ENCODE measurements at places on chromosomes 7 and 10. TPM values are rescaled to one million over a fixed set of nuclear protein-coding genes. Genes with fewer than 3 reads are reported as not detected.

GRCh38 chr7:147079083-147079482 lies 962.5 kb downstream of the CNTNAP2 start:
- H3K27ac ChIP-seq: no peak overlapping the region
- H3K4me3 ChIP-seq: no peak overlapping the region

Gene TAS2R41
- not detected for total RNA-seq

DNA sequence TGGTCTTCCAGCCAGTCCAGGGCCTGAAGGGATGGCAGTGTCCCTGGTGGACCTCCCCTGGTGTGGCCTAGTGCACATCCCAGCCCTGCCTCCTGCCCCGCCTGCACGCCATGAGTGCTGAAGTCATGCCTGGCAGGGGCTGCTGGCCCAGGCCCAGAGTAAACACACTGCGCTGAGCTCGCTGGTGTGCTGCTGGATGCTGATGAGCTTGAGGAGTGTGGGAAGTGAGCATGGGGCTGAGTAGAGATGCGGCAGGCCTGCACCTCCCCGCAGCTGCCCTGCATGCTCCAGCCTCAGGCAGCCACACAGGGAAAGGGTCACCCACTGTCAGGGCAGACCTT lies 43.2 kb downstream of the HTRA1 start:
- H3K4me3 ChIP-seq: no peak overlapping the region
- H3K4me1 ChIP-seq: no peaks in the 10 kb centered on the region
- no peaks in the 10 kb centered on the region for H3K27me3 ChIP-seq
- DNase-seq: no peak
- H3K27ac ChIP-seq: no peak overlapping the region

DNA sequence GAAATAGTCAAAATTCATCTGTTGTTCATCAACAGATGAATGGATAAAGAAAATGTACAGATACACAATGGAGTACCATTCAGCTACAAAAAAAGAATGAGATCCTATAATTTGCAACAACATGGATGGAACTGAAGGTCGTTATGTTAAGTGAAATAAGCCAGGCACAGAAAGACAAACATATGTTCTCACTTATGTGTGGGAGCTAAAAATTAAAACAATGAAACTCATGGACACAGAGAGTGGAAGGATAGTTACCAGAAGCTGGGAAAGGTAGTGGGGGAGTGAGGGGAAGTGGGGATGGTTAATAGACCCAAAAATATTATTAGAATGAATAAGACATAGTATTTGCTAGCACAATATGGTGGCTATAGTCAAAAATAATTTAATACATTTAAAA lies 70.0 kb upstream of the KCNMA1 start:
- H3K27ac ChIP-seq: no peak overlapping the region
- no peak for DNase-seq
- H3K27me3 ChIP-seq: peaks cover 23% of the 10 kb centered on the region

DNA sequence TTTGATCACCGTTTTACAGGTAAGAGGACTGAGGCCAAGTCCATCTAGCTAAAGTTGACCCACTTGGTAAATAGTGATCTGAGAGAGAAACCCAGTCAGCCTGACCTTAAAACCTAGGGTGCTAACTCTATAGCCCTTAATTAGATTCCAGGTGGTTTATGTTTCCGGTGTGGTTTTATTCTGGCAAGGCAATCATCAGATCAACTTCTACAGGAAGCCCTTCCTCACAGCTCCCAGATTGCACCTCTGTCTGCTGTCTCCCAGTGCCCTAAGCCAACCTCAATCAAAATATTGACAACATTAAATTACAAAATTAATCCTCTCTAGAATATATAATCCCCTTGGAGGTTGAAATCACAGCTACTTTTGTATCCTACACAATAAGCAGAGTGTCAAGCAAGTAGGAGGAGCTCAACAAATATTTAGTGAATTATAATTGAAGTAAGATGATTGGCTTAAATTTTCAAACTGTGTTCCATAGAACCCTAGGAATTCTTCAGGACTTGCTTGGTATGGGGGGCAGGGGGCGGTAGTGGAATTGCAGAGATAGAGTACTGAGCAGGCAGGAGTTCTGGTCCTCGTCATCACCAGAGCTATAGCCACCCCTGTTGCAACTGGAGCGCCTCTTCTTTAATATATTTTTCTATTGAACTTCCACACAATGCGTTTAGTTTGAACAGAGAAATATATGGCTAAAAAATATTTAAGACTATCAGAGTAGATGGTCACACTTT lies 692.8 kb upstream of the LRRN3 start:
- DNase-seq: no peak
- no peak overlapping the region for H3K4me3 ChIP-seq
- no peak overlapping the region for H3K27ac ChIP-seq
- H3K36me3 ChIP-seq: no peaks in the 10 kb centered on the region
- H3K27me3 ChIP-seq: no peaks in the 10 kb centered on the region
- no peaks in the 10 kb centered on the region for H3K4me1 ChIP-seq

Gene CACNA2D1
- not detected for total RNA-seq

Gene HTR5A
- total RNA-seq: not detected

DNA sequence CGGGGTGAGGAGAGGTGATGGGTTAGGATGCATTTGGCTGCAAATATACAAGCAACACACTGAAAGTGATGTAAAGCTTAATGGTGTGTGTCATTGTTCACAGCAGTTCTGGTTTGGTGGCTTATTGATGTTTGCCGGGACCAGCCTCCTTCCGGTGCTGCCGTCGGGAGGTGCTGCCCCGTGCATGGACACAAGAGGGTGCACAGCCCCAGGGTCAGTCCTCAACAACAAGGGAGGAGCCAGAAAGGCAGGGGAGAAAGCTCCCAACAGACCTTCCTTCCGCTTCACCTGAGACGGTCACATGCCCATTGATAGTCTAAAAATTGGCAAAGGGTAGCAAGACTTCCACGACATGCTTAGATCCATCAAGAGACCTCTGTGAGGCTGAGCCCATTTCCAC lies 9.5 kb downstream of the RNF32 start:
- H3K4me3 ChIP-seq: no peak overlapping the region
- H3K27me3 ChIP-seq: peaks cover 54% of the 10 kb centered on the region
- DNase-seq: peak; percentile 40

Gene ANKRD30A
- total RNA-seq: not detected

Gene PARP12
- 26.7 TPM for total RNA-seq

Gene STMP1
- total RNA-seq: 17.8 TPM

Gene PPP1R17
- not detected for total RNA-seq

Gene TLL2
- total RNA-seq: not detected

Gene ZNF425
- total RNA-seq: 0.74 TPM

DNA sequence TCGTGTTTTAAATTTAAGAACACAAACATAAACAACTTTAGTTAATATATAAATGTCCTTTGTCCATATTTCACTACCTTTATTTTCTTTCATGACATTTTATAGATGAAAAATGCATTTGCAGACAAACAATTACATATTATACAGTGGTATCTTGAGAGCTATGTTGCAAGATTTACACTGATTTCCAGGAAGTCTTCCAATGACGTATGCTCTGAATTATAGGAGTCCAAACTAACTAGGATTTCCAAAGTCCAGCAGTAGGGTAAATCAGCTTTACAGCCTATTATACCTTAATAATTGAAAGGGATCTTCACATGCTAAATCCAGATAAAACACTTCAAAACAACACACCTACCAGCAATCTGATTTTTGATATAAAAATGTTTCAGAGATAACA lies 69.4 kb downstream of the HYCC1 start:
- H3K27me3 ChIP-seq: no peaks in the 10 kb centered on the region
- H3K4me3 ChIP-seq: no peak overlapping the region
- no peaks in the 10 kb centered on the region for H3K4me1 ChIP-seq
- peaks cover 4% of the 10 kb centered on the region for H3K36me3 ChIP-seq
- no peak overlapping the region for H3K27ac ChIP-seq
